ELF-1 (cell line): ENCODE measurements at places on chromosomes 2 and 18.
A peak's percentile ranks its signal among the peaks of the same experiment; 100 is the strongest.

DNA sequence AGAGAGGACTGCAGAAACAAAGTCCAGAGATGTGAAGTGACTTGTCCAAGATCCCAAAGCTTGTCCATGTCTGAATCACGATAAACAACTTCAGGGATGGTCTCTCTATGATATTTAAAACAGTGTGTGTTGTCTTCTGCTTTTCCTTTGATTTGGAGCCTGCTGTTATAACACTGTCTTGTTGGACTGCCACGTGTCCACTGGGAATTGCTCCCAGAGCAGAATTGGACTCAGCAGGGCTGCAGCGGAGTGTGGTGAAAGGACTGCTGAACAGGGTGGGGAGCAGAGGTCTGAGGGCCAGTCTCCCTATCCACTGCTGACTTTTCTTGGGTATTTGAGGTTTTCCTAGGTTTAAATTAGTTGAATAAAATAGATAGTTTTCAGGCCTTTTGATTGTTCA lies 68.3 kb downstream of the IL1R2 start:
- DNase-seq: no peak

DNA sequence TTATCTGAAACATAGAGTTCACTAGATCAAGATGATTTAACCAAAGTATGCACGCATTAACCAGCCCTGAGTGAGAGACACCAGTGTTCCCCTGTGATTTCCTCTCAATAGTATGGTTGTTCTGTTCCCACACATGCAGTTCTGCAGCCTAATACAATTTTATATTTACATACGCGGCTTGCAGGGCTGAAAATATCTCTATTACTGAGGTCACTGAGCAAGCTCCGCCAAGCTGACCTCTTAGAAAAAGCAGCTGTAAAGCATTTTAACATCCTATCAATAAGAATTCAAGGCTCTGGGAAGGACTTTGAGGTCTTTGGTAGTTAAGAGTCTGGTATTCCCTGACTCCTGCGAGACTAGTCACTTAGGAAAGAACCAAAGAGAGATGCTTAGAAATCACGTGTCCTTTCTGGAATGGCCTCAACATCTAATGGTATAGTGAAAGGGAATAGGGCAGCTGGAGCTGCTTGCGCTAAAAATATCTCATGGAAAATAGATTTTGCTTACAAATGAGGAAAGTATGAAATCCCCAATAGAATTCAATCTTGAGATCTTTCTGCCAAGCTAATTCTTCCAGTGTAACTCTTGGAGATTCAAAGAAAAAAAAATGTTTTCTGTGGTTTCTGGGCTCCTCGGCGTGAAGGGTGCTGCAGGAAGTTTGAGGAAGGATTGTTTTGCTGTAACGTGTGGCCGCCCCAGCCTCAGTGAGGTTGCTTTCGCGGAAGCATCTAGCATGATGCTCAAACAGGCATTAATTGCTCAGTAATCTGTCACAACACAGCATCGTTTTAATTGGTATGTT lies 59.2 kb downstream of the DOCK10 start:
- no peak for DNase-seq

GRCh38 chr18:22088996-22089640 lies 80.3 kb upstream of the GATA6 start:
- DNase-seq: no peak

- no peak for DNase-seq
Measured at GRCh38 chr2:98560256-98560771, 48.0 kb downstream of the COA5 start.

DNA sequence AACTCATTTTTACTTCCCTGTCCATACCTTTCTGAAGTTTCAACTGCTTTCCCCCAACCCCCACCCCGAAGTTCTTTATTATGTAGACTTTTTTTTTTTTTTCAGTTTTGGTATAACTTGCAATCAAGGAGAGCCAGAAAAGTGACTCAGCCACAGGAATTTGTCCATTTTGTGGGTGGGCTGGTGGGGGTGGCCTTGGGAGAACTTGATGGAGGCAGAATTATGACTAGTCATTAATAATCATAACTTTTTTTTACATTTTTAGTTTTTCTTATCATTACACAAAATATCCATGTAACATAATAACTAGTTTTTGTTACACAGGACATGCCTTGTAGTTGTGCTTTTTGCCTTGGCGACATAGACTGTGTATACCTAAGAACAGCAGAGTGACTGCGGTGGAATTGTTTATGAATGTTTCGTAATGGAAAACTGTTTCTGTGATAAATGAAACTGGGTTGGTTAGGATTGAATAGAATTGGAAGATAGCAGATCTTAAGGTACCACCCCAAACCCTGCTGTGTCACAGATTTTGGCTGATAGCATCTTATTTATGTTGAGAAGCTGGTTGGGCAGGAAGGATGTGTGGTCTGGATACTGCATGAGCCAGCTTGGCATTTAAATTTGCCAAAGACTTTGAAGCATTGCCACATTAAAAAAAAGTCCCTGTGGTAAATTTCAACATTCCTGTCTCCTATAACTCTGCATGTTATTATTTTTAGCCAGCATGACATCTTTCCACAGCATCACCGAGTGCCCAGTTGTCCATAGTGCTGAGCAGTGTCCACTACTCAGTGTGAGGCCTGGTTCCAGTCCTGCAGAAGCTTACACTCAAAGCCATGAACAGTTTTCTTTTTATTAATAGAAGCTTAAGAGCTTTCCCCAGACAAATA lies 30.7 kb downstream of the LYPD6B start:
- no peak for DNase-seq

DNA sequence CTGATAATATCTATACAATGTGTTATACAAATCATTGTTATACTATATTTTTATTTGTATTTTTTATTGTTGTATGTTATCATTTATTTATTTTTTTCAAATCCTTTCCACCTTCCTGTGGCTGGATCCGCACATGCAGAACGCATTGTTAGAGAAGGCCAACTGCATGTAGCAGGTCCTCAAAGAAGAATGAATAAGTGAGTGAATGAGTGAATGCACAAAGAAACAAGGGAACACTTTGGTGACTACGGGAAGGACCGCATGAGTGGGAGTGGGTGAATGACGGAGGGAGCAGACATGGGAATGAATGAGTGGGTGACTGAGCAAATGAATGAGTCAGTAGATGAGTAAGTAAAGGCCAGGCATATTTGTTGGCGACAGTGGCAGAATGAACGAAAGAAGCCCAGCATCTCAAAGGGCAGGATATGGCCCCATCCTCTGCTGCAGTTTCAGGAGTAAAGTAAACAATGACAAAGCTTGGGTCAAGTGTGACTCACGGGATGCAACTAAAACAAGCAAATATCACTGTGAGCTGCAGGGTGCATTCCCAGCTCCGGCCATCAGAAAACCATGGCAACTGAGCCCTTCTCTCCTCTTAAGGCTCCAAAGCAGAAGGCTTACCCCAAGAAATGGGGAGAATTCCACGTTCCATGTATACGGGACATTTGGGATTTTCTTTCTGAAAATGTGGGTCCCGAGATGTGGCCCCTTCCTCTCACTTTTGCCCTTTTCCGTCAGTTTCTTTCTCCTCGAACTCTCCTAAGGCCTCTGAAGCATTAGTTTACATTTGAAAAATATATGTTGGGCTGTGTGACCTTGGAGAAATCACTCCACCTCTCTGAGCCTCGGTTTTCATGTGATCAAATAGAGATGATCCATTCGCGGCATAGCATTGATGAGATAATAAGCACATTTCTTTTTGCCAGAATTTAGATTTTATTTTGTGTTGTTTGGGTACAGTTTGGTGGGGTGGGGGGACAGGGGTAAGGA lies 24.5 kb downstream of the KCNF1 start:
- DNase-seq: no peak

- DNase-seq: no peak
Measured at GRCh38 chr2:34808426-34808825, 1209.3 kb upstream of the FAM98A start.

DNA sequence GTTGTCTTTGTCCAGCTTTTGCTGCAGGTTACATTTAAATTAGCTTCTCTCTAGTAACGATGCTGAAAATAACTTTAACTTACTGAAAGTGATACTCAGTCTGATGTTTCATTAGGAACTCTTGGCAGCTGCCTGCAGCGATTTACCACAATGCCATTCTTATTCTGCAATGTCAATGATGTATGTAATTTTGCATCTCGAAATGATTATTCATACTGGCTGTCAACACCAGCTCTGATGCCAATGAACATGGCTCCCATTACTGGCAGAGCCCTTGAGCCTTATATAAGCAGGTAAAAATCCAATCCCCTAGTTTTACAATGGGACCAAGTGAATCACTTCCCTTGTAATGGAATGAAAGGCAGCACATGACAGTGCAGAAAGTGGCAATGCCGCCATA lies 16.3 kb upstream of the MFF start:
- DNase-seq: no peak

DNA sequence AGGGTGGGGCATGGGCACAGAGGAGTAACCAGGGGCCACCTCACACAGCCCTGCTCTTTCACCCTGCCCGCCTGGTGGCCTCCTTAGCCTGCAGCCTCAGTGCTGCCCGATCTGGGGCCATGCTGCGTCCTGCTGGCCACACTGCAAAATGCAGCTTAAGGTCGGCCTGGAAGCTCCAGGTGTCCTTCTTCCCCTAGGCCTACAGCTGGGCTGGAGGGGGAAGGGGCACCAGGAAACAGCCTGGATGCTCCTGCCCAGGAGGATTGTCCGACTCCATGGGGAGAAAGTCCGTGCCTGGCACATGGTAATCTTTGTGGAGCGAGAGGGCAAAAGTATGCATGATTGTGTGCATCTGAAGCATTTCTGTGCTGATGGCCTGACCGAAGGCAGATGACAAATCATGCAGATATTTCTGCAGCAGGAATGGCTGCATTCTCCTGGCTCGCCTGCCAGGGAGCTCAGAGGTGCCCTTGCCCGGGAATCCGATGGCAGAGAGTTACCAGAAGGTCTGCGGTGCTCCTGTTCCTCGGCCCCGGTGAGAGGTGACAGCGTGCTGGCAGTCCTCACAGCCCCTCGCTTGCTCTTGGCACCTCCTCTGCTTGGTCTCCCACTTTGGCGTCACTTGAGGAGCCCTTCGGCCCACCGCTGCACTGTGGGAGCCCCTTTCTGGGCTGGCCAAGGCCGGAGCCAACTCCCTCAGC lies 12.8 kb upstream of the ALPP start:
- peak; percentile 82 for DNase-seq
